ENCODE measurements at places on chromosomes 16 and 17.

GRCh38 chr17:17253406-17253805, 16.4 kb upstream of the FLCN start:
- DNase-seq, result no peak

GRCh38 chr16:81901484-81901883, 109.8 kb downstream of the SDR42E1 start:
- DNase-seq, result no peak

DNA sequence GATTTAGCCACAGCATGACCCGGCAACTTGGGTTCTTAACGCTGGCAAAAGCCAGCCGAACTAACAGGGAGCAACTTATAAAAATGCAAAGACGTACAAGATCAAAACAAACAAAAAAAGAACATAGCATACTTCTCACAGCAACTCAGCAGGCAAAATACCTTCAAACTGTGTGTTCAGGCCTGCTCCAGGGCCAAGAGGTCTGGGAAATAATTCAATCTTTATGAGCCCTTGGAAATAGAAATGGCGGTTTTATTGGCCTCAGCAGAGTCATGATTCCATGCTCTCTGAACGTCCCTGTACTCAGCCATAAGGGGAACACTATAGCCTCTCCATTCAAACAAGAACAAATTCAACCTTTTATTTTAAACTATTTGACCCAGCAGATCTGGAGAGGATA, 101.3 kb upstream of the C17orf78 start:
- no peak for DNase-seq

GRCh38 chr16:30040221-30040620, 9.2 kb upstream of the TLCD3B start:
- DNase-seq, result peak; percentile 10

DNA sequence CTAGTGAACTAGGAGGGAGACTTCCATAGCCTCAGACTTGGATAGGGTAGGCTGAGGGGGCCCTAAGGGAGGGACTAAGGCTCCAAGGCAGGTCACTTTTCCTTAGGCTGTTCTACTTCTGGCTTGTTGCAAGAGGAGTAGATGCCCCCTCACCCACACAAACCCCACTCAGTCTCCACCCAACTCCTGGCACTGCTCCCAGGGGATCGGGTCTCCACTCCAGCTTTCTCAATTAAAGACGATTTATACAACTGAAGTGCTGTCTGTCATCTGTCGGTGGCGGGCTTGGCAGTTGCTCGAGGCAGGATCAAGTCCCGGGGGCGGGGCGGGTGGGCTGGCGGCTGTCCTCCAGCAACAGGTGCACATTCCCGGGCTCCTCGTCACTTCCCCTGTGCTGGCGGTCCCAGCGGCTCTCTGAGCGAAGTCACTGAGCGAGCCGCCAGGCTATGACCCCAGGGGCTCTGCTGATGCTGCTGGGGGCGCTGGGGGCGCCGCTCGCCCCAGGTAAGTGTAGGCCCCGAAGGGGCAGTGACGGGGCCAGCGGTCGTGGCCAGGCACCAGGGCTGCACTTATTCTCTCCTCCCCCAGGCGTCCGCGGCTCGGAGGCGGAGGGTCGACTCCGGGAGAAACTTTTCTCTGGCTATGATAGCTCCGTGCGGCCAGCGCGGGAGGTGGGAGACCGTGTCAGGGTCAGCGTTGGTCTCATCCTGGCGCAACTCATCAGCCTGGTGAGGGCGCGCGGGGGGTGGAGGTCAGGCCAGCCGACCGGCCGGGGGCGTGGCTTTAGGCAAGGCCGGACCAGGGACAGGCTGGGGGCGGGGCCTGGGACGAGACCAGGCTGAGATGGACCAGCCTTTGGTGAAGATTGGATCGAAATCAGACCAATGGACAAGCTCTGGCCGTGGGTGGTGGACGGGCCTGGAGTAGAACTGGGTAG, at the start of gene CHRNB1:
Gene CHRNB1, plus strand, starts transcription at position 380 of the 937 bp plus-strand sequence. Its CDS starts 67 bp downstream, at position 447.
- DNase-seq, result no peak

DNA sequence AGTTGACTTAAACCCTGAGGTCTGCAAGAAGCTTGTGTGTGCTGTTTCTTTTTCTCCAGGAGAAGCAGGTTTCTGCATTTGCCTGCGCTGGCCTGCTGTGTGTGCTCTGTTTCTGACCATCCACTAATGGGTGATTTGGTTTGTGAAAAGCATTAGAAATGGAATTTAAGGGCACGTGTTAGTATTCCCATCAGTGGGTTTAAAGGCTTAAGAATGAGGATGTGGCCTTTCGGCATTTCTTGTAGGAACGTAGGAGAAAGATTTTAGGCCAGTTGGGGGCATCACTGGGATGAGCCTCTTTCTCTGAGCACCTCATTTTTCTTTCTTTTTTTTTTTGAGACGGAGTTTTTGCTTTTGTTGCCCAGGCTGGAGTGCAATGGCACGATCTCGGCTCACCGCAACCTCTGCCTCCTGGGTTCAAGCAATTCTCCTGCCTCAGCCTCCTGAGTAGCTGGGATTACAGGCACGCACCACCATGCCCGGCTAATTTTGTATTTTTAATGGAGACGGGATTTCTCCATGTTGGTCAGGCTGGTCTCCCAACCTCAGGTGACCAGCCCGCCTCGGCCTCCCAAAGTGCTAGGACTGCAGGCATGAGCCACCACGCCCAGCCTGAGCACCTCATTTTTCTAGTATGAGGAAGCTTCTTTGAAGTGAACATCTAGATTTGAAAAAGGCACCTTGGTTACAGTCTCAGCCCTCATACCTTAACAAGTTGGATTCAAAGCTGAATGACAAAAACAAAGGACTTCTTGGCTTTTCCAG, 110.3 kb downstream of the BANP start:
- DNase-seq, result no peak

DNA sequence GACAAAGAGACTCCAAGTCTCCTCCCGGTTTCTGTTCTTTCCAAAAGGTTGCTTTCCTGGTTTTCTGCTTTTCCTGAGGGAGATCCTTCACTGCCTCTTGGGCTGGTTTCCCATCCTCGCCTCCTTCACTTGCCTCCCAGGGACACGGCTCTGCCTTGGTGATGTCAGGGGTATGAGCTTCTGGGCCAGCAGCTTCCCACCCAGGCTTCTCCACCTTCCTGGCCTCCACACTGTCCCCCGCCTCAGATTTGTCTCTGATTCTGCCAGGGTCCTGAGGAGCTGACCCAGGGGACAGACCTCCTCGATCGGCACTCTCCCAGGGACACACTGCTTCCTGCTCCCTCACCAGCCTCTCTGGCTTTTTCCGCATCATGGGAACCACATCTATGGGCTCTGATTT, 14.5 kb downstream of the GPR179 start:
- DNase-seq, result no peak
